ENCODE measurements at places on chromosomes 7 and 10.
A peak's percentile ranks its signal among the peaks of the same experiment; 100 is the strongest.

DNA sequence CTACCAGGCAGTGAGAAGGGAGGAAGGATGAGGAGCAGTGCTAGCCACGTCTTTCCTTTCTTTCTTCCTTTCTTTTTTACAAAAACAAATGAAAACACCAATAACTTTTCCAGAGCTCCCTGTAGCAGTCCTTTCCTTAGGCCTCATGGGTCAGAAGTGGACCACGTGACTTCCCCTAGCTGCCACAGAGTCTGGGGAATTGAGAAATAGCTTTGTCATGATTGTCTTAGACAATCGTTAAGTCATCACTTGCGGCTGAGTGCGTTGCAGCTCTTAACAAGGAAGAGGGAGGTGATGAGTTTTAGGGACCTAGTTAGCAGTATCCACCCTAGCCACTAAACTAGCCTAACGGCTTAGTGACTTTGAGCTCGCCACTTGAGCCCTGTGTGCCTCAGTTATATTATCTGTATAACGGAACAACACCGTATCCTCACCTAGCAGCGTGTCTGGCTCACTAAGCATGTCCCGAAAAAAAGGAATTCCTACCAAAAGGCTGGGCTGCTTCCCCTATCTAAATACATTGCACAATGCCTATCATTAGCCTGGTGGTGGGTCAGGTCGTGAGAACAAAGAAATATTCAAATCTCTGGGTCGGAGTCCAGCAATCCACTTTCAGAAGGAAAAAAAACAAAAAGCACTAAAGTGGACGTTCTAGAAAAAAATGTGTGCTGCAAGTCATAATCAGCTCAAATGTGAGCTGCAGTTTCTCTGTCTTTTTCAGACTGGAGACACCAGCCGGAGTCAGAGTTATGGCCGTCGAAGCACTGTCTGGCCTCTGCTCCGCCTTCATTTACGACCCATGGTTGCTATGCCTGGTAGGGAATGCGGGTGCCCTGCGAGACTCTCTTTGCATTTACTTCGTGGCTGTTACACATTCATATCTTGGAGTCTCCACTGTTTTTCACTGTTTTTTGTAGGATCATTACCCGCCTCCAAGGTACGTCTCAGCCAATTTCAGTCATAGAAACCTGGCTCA lies 338.5 kb upstream of the FOXK1 start:
- DNase-seq: no peak

- DNase-seq: no peak
Observed at GRCh38 chr10:90378524-90379076, 479.2 kb downstream of the HTR7 start.

DNA sequence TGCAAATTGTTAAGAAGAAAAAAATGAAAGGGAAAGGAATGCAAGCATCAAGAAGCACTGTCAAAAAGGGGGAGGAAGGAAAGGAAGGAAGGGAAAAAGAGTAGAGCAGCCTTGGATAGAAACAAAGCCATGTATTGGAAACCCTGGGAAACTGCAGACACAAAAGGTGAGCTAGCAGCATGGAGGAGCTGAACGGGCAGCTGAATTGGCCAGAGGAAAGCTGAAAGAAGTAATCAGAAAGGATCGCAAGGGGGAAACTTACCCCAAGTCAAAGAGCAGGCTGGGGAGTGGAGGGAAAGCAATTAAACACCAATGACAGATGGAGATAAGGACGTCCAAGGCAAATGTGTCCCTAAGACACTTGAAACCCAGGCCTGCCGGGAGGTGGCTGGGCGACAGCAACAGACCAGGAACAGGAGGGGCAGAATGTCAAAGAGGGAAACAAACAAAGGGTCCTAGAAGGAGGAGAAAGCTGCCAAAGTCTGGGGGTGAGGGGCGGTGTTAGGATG lies 93.8 kb upstream of the SVIL start:
- DNase-seq: no peak

GRCh38 chr10:79063661-79064492 lies 4.9 kb upstream of the ZMIZ1 start:
- no peak for DNase-seq

DNA sequence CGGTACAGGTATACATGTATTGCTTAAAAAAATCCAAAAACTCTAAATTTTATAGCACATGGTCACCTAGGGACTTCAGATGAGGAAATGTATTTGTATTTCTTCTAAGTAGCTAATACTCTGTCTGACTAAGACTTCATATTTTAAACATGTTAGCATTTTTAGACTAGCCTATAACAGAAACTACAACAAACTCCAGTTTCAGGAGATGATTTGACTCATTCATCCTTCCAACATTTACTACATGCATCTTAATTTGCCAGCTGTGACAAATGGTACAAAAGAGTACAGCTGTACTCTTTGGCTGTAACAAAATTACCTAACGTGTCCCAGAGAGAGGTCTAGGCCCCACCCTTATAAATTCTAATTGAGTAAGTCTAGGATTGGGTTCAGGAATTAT lies 22.2 kb downstream of the TMEM209 start:
- DNase-seq: no peak

GRCh38 chr10:17873946-17874345 lies 64.8 kb downstream of the MRC1 start:
- DNase-seq: no peak

GRCh38 chr7:70034999-70035398 lies 436.7 kb downstream of the AUTS2 start:
- DNase-seq: no peak

- peak; percentile 41 for DNase-seq
Observed at GRCh38 chr10:7258948-7259523, 151.8 kb downstream of the SFMBT2 start.

DNA sequence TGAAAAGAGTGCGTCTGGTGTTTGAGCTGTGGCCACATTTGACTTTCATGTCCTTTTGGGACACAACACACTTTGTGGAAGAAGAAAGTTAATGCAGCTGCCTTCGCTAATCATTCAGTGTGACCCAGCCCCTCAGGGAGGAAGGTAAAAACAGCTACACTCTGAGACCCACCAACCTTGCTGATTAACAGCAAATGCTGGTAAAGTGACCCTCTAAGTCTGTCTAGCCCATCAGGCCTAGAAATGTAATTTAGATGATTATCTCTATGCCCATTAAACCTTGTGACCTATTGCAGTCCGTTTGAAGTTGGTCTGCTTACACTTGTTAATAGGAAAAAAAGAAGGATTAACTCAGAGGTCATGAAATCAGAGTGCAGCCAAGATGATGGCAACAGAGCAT lies 161.9 kb upstream of the WNT16 start:
- DNase-seq: no peak

DNA sequence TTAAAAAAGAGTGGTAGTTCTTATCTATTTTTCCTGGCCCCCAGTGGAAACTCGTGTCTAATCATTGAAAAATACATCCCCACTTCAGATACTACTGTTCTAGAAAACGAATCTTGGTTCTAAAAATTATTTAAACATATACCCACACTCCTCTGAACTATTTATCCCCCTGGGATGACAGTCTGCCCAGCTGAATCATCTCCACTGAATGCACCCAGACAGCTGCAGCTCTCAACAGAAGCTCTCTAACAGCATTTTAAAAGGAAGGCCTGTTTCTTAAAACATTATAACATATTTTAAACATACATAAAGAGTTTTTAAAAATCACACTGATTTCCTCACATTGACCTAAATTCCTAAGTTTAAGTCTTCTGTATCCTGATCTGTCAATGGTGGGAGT lies 544.6 kb upstream of the PHF14 start:
- DNase-seq: no peak

DNA sequence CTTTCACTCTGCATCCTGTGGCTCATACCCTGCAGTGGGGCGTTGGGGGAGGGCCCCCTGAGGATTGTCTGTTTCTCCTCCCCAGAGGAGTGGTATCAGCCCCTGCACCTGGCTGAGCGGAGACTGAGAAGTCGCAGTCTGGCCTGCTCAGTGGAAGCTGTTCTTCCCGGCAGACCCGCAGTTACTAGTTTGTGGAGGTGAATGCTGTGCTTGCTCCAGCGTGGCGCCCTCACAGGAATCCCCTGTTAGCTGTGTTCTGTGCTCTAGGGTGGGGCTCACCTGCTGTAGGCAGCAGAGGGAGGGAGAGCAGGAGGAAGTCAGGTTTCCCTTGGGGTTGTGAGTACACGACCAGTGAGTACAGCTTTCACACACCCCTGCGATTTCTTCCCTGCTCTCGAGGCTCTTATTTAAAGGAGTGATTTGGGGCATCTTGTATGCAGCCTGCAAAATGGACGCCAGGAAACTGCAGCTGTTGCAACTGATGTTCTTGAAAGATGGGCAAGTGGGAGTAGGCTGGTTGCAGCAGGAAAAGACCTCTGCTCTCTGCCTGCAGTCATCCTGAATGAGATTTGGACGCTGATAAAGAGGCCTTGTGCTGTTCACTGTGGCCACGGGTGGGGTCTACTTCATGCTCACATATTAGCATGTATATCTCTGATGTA lies 66.4 kb downstream of the HK1 start:
- DNase-seq: peak; percentile 20

DNA sequence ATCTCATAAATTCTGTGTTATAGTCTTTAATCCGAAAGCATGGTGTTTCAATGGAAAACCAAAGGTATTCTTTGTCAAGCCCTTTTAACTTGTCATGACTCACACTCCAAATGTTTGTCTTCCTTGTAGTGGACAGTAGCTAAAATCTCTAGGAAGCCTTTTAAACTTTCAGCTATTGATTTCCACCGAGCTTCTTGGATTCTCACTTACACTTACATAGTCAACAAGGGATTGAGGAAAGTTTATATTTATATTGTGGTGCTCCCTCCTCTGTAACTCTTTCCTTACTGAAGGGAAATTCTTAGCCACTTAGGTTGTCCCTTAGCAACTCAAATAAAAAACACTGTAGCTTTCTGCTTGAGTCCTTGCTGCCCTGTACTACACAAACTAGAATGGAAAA lies 31.2 kb upstream of the GPR37 start:
- DNase-seq: no peak

DNA sequence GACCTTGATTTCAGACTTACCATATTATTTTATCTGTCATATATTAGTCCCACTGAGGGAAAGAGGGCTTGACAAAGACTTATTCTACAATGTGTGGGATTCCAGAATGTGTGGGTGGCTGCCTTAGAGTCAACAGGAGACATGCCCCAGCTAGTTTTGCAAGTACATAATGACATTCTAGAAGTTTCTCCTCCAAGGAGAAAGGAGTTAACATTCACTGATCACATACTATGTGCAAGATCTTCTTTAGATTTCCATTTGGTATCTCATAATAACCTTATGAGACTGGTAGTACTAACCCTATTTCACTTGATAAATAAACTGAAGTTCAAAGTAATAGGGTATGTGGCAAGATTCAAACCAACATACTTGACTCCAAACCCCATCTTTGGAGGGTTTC lies 25.2 kb downstream of the IRF5 start:
- no peak for DNase-seq

DNA sequence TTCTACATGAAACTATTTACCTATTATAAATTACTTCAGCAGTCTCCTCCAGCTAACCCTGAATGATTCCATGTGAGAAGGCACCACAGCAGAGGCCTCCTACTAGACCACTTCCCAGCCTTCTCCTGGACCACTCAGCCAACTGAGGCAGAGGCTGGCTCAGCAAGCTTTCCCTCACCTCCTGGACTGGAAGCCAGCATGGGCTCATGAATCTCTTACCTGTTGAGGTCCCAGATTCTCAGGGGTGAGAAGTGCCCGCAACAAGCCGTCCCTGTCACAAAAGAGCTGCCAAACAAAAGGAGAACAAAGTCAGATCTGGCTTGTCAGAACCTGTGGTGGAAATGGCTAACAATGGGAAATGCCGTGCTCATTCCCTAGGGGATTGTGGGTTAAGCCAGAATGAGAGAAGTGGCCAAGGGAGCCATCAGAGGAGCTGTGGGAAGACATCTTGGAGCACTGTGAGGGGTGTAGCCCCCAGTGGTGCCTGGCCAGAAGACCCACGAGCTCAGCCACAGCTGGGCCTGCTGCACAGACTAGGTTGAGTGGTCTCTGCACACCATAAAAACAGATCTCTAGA lies 36.5 kb downstream of the DPCD start:
- no peak for DNase-seq

GRCh38 chr7:20236790-20237189 lies 19.6 kb upstream of the MACC1 start:
- DNase-seq: no peak

- DNase-seq: no peak
Observed at GRCh38 chr10:128625926-128626325, 499.7 kb upstream of the MKI67 start.

- DNase-seq: peak; percentile 76
Observed at GRCh38 chr10:3805201-3805790, 20.3 kb upstream of the KLF6 start.

- no peak for DNase-seq
Observed at GRCh38 chr10:5485948-5486852, 13.2 kb downstream of the CALML5 start.

- DNase-seq: no peak
Observed at GRCh38 chr7:149666360-149666945, 106.9 kb downstream of the ZNF467 start.

GRCh38 chr7:151150388-151150787 lies 17.1 kb downstream of the GBX1 start:
- DNase-seq: no peak

DNA sequence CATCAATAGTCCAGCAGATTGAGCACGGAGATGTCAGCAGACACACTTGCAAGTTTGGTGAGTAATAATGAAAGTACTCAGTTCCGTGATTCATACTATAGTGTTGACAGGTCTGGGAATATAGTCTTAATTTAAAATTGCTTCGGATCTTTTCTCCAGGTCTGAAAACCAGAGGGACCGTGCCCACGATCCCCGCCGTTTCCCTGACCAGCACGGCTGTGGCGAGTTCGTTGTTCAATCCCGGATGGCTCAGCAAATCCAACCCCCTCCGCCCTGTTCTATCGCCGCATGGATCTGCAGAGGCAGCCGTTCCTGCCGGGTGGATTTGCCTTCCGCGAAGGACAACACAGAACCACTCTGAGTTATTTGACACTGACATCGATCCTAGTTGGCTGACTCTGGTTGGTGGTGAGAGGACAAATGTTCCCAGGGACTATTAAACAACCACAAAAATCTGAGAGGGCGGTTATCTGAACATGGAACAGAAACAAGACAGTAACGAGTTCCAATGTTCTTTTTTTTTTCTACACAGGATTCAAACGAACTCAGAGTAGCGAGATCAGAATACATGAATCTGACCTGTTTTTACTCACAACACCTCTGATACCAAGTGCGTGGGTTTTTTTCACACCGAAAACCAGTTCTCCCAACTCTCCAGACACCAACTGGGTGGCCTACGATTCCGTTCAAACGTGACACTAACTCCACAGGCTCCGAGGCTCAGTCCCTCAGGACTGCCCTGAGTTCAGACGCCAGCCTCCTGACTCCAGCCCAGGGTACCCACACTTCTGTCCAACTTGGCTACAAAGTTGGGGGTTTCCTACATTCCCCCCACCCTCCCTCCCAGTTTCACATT lies 52.7 kb downstream of the RBM17 start:
- no peak for DNase-seq

Data from NAMALWA (cell line).